Thyroid gland (tissue), 4 donors: ENCODE measurements at places on chromosomes 6 and 20. TPM values are rescaled to one million over a fixed set of nuclear protein-coding genes. Genes with fewer than 3 reads are reported as not detected.

The PROKR2 gene
- not detected for total RNA-seq

The CITED2 gene
- 253 TPM for total RNA-seq

DNA sequence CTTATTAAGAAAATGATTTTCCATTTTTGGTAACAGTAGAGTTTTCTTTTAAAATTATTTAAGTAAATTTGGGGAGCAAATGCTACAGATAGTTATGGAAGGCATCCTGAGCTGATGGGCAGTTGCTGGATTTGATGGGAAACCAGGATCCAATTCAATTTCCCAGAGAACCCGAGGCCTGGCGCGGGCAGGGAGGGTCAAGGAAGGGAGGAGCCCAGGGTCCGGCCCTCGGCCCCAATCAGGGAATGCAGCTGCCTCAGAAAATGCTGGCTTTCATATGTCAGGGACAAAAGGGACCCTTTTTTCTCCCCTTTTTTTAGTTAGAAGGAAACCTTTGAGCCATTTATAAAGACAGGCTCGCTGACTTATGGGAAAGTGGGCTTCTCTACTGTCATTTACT, 42.1 kb downstream of the CTCFL start:
- DNase-seq = no peak
- no peaks in the 10 kb centered on the region for H3K36me3 ChIP-seq
- H3K27ac ChIP-seq = no peak overlapping the region
- no peaks in the 10 kb centered on the region for H3K4me1 ChIP-seq
- no peak overlapping the region for H3K4me3 ChIP-seq
- H3K27me3 ChIP-seq = no peaks in the 10 kb centered on the region

DNA sequence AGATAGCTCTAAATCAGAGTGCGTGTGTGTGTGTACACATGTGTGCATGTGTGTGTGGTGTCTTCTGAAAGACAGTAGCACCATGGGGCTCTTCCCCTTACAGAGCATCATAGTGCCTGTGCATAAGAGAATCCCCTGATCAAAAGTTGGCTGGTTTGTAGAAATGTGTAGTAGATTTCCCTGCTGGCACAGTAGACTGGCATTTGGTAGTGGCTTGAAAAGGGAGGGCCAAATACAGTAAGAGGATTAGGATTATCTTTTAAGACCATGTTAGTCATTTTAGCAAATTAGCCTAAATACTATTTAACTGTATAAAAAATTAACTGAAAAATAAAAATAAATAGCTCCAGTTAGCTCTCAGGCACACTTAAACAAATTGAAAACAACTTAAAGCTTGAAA, 112.6 kb downstream of the B3GAT2 start:
- DNase-seq = no peak
- no peak overlapping the region for H3K4me3 ChIP-seq
- H3K4me1 ChIP-seq = no peaks in the 10 kb centered on the region

DNA sequence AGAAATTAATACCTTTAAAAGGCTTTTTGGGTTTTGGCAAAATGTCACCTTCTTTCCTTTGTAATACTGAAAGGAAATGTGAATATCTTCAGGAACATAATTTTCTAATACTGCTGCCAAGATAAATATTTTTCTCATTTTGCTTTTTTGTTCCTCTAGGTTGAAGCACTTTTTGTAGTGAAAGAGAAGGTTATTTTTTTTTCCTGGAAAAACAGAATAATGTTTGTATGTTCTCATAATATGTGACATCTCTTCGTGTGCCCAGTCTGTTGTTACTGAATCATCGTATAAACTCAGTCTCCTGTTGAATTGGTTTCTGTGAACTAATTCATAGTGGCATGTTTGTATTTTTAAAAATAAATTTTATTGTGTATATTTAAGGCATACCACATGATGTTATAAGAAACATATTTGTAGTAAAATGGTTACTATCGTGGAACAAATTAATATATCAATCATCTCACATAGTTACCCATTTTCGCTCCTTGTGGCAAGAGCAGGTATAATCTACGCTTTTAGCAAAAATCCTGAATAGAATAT, 74.4 kb downstream of the SH3BGRL2 start:
- H3K27me3 ChIP-seq = no peaks in the 10 kb centered on the region
- no peak for DNase-seq
- peaks cover 12% of the 10 kb centered on the region for H3K4me1 ChIP-seq
- H3K4me3 ChIP-seq = no peak overlapping the region
- H3K36me3 ChIP-seq = no peaks in the 10 kb centered on the region

GRCh38 chr6:151018046-151018445, 152.5 kb downstream of the MTHFD1L start:
- DNase-seq = no peak
- no peaks in the 10 kb centered on the region for H3K36me3 ChIP-seq

GRCh38 chr6:149197482-149197881, 120.0 kb upstream of the TAB2 start:
- no peak overlapping the region for H3K27ac ChIP-seq
- no peaks in the 10 kb centered on the region for H3K27me3 ChIP-seq
- no peak overlapping the region for H3K4me3 ChIP-seq
- H3K36me3 ChIP-seq = no peaks in the 10 kb centered on the region

GRCh38 chr6:17980329-17980728, 7.1 kb downstream of the KIF13A start:
- no peak overlapping the region for H3K4me3 ChIP-seq
- no peaks in the 10 kb centered on the region for H3K36me3 ChIP-seq
- no peaks in the 10 kb centered on the region for H3K27me3 ChIP-seq
- DNase-seq = no peak

GRCh38 chr6:167145461-167145860, 12.3 kb downstream of the GPR31 start:
- no peak overlapping the region for H3K27ac ChIP-seq
- H3K27me3 ChIP-seq = no peaks in the 10 kb centered on the region
- no peak overlapping the region for H3K4me3 ChIP-seq
- H3K4me1 ChIP-seq = no peaks in the 10 kb centered on the region
- no peaks in the 10 kb centered on the region for H3K36me3 ChIP-seq
- DNase-seq = no peak

DNA sequence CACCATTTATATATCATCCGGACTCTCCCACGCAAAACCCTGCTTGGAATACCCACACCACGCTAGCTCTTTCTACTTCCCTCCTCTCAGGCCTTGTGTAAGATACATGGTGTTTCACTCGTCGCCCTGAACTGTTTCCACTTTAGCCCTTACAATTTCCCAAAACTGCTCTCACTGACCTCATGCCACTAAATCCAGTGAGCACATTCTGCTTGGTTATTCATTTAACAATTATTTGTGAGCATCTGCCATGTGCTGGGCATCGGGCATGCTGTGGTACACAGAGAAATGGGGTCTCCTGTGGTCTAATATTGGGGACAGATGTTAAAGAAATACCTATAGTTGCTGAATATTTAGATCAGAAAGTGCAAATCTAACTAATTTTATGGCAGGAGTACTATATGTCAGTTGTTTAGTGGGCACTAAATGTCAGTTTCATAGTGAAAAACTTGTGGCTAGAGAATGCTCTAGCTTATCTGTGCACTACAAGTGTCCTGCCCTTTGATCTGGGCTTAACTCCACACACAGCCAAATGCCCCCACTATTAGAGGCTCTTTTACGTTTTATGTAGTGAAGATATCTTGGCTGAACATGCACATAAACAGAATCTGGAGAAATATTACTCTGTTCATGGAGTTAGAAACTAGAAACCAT, 41.0 kb downstream of the PLEKHG1 start:
- DNase-seq = no peak
- H3K4me3 ChIP-seq = no peak overlapping the region
- H3K36me3 ChIP-seq = no peaks in the 10 kb centered on the region
- H3K4me1 ChIP-seq = peaks cover 8% of the 10 kb centered on the region
- no peaks in the 10 kb centered on the region for H3K27me3 ChIP-seq

GRCh38 chr6:166026586-166027126, 141.0 kb downstream of the TBXT start:
- DNase-seq = no peak
- no peaks in the 10 kb centered on the region for H3K27me3 ChIP-seq
- H3K36me3 ChIP-seq = no peaks in the 10 kb centered on the region
- no peaks in the 10 kb centered on the region for H3K4me1 ChIP-seq
- no peak overlapping the region for H3K27ac ChIP-seq
